ENCODE measurements at places on chromosomes 3 and 15.

DNA sequence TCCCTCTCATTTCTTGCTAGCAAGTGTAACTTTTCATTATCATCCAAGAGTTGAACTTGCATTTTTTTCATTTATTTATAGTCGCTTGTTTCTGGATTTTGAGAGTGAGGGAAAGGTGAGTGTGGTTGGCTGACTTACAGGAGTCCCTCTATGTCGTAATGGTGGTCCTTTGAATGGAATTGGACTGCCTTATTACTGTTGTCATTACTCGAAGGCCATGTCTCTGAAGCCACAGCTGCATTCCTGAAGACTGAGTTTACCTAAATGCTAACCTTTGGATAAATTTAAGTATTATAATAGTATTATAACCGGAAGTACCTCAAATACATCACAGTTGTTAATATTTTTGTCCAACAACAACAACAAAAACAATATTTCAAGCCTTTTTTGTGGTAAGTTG lies 488.9 kb downstream of the GABRG3 start:
- DNase-seq = no peak

GRCh38 chr15:39336926-39337325 lies 244.0 kb upstream of the THBS1 start:
- DNase-seq = no peak

GRCh38 chr3:165742351-165742750 lies 94.9 kb downstream of the BCHE start:
- DNase-seq = no peak

DNA sequence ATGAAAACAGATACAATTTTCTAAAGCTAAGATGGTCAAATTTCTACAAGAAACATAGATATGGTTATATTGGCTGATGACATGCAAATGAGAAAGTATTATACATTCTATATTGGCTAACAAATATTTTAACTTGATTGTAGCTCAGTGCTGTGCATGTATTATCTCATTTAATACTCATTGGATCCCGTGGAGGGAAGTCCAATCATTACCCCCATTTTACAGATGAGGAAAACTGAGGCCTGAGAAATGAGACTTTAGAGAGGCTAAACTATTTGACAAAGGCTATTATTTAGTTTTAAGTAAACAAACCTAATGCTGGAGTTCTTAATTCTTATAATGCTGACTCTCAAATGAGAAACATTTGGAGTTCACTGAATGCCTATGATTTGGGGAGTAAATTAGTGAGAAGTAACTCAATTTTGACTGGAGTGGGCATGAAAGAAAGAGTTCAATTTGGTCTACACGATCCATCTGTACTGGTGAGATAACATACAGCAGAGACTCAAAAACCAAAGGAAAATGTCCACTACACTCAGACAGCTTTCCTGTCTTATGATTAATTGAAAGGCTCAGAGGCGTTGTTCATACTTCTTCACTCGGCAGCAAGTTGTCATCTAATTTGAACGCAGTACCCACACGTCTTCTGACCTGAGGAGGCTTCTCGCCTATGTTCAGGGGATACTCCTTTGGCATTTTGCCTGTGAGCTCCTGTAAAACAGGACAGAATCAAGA lies 72.2 kb upstream of the LMOD3 start:
- no peak for DNase-seq
